Naive thymus-derived CD8-positive, alpha-beta T cell (primary cell): ENCODE measurements at places on chromosomes 11 and 22.

DNA sequence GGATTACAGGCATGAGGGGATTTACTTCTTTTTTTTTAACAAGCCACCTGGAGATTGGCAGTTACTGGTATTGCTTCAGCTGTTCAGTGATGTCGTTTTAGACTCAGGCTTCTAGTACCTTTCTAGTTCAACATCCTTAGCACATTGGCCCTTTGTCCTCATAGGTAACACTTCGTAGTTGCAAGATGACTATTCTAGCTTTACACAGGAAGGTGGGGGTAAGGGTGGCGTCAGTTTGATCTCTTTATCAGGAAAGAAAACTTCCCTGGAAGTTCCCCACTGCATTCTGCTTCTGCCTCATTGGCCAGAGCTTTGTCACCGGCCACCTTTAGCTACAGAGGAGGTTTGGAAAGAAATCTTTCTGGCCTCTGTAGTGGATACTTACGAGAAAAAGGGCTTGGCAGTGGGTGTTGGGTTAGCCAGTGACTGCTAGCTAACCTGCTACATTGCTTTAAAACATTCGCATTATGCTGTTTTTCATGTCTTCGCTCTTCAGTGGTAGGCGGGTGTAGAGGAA, 40.7 kb downstream of the SFI1 start:
- no peak for DNase-seq

- DNase-seq: no peak
These were observed 42.5 kb downstream of the RBFOX2 start for GRCh38 chr22:35986088-35986487.

DNA sequence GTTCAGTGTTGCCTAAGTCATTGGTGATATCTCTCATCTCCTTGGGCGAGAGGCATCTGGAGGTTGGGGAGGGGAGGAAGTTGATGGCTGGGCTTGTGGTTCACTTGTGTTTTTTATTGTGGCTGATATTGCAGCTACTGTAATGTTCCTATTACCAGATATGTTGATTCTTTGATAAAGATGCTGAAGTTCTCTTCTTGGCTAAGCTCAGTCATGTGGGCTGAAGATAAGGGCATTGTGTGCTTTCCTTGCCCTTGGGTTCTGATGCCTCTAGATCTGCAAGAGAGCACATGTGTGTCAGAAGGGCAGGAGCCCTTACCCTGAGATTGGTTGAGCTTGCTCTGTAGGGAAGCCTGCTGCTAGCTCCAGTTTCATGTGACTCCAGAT, 12.0 kb downstream of the STX3 start:
- DNase-seq: no peak

GRCh38 chr11:16881074-16881709, 133.0 kb downstream of the PLEKHA7 start:
- DNase-seq: no peak

GRCh38 chr11:91947215-91947820, 277.3 kb upstream of the FAT3 start:
- no peak for DNase-seq

DNA sequence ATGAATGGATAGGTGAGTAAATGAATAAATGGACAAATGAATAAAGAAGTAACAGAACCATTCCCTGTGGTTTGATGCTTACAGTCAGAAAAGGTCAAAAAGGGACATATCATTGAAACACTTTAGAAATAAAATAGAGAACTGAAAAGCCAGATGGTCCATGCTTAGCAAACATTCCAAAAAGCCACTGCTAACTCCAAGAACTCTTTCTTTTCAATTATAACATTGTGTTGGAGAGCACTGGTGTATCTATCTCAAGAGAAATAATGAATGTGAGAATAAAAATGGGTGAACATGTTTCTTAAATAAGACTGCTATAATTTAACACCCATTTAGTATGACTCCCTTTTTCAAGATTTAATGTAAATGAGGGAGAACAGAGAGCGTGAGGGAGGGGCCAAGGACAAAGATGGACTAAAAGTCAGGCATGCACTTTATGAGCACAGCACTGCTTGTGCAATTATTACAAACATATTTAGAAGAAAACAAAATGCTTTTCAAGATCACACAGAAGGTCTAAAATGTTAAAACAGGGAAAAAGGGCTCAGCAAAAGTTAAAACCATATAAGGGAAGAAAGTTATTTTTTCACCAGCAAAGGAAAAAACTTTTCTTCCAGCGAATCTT, 224.3 kb upstream of the PITPNB start:
- DNase-seq: no peak

DNA sequence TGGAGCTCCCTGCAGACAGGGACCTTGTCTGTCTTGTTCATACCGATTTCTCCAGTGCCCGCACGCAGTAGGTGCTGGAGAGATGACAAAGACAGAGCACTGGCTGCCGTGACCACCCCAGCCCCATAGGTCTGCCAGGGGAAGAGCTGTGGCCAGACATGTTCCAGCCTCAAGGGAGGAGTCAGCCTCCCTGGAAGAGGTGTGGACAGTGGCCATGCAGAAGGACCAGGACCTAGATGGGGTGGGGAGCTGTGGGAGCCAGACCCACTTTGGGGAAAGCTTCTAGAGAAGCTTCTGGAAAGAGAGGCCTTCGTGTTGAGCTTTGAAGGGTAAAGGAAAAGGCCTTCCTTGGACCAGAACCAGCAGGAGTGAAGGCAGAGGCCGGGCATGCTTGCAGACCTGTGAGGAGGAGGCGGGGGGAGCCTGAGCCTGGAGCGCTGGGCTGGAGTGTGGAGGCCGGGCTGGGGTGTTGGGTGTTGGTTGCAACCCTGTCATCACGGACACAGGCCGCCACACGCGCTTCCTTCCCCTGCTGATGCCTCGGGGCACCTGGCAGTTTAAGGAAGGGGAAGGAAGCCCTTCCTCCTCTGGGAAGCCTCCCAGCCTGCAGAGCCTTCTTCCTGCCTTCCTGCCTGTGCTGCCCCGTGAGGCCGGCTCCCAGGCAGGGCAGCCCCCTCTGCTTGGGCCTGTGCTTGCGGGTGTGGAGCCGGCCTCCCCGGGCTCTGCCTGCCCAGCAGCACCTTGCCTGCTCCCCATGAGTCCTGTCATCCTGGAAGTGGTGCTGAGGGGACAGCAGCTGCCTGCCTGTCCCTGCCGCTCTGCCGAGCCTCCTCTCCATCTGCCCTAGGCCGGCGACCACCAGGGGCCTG, 12.3 kb downstream of the RELT start:
- DNase-seq: no peak

- no peak for DNase-seq
These were observed 7.0 kb upstream of the YWHAH start for GRCh38 chr22:31937341-31937740.

- no peak for DNase-seq
These were observed 6.2 kb downstream of the DNAJB13 start for GRCh38 chr11:73956876-73957653.

- no peak for DNase-seq
These were observed 243.5 kb downstream of the SBF2 start for GRCh38 chr11:10050561-10050960.
